ENCODE measurements at places on chromosomes 3 and 15.

DNA sequence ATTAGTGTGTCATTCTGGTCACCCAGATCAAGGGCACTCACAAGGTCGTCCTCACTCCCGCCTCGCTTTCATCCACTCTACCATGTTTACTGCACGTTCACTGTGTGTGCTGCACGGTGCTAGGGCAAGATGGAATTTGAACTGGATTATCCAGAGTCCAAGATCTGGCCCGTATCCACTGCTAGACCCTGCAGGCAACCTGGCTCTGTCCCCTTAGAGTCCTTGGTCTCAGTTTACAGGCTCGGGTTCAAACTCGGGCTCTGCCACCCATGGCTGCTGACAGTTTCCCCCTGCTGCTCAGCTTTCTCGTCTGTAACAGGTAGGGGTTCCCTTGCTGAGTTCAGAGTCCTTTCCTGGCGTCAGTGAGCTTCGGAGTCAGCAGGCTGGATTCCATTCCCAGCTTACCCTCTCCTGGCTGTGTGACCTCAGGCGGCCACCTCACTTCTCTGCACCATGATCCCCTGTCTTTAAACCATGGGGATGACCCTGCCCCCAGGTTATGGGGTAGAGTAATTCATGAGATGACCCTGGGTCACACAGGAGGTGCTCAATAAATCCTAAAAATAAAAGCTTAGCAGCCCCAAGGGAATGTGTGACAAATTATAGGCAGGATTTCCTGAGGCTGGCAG, 79.6 kb upstream of the SLC6A6 start:
- DNase-seq: no peak

DNA sequence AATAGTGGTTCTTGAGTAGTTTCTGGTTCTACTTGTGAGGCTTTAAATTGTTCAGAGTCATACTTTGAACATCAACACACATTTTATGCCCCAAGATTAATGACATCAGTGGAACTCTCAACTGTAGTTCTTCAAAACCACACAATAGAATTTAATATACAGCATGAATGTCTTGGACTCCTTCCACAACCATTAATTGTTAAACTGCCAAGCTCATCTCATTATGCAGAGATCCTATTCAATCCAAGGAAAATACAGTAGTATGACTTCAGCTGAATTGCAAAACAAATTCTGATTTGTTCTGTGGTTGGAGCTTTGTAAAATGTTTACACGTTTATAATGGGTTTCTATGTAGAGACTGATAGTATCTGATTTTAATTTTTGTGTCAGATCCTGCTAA, 199.2 kb upstream of the SLC2A2 start:
- DNase-seq: no peak

- no peak for DNase-seq
These were observed 69.6 kb downstream of the APBA2 start for GRCh38 chr15:28955160-28955992.

DNA sequence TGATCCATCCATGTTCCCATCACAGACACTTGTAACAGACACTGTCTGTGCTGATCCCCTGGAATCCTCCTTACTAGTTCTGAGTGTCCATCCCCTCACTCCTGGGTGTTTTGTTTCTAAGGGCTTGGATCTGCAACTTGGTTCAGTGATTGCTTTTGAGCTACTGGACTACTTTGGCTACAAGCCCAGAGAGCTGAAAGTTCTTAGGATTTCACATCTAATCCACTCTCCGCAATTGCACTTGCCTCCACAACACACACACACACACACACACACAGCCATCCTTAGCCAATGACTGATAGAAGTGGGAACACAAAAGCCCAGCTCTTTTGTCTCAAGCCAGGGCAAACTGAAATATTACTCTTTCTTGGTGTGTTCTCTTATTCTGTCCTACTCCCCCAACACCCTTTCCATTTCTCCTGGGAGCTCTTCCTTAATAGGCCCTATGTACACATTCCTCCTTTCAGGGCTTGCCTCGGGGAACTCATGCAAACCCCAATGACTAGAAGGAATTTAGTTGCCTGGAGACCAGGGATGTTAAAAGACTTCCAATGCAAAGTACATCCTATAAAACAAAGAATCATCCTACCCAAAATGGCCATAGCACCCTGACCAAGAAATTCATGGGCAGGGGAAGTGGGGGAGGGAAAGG, 206.1 kb upstream of the UBE2E2 start:
- no peak for DNase-seq

DNA sequence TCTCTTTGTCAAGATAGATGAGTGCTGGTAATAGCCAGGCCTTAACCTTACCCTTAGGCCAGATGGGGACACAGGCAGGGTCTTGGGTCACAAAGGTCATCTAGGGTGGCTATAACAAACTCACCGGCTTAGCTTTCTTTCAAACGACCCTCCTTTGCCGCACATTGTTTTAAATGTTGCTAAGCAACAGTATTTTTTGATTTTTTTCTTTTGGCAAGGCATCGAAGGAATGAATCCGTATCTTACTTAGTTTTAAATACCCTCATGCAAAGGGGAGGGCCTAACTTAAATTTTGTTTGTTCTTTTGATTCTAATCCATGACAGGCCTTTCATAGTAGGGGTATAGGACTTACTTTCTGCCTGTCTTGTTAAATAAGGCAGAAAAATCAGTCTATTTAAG, 35.2 kb downstream of the ITPR1 start:
- DNase-seq: no peak

DNA sequence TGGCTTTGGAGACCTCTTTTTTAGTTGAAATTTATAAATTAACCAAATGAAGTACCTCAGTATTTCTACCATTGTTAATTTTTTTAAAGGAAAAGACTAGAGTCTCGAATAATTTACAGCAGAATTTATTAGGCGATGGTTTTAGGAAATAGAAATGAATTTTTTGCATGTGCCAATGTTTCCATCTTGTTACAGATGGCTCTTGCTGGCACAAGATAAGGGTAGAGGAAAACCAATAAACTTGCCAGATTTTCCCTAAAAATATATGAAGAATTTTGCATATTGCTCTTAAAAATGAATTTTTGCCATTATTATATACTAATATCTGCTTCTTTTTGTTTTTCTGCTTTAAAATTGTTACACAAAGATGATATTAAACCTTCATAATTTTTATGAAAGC, 380.7 kb downstream of the NLGN1 start:
- DNase-seq: no peak
